ENCODE measurements at places on chromosomes 7 and 10. TPM values are rescaled to one million over a fixed set of nuclear protein-coding genes. Genes with fewer than 3 reads are reported as not detected.

GRCh38 chr10:62437696-62438095 is 63.5 kb downstream of the ZNF365 start:
- no peak for DNase-seq

DNA sequence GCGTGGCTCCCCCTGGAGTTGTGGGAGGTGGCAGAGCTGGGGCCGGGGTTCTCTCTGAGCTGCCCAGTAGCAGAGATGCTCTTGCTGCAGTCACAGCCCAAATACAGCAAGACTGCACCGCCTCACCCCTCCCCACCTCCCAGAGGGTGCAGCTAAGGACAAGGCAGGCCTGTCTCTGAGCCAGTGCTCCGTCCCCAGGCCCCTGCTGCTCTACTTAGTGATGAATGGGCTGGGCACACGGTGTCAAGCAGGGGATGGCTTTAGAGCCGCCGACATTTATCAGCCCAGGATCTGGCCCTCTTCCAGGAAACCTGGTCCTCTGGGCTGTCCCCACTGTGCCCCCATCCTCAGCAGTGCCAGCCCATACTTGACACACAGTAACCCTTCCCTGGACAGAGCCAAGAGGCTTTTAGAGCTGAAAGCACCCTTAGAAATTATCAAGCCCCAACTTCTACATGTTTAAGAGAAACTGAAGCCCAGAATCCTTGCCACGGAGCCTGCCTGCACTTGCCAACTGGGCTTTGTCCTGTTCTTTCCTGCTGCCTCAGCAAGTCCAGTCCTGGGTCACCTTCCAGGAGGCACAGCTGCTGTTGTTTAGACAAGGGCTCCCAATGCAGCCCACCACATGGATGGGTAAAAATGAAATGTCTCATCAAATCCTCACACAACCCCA is 137.1 kb upstream of the UNC5B start:
- no peak for DNase-seq

DNA sequence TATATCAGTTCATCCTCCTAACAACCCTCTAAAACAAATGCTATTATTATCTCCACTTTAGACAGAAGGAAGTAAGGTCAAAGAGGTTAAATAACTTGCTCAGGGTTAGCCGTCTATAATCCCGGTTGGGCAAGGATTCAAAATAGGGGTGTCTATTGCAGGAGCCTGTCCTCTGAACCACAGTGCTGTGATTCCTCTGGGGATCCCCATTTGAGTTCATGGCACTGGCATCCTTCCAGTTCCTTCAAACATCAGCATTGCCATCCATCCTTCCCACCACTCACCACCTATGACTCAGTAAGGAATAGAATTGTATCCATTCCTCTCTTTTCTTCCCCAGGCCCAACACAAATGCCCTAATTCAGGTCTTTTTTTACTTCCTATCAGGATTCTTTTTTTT is 25.6 kb downstream of the HPS6 start:
- DNase-seq: no peak

GRCh38 chr10:82867056-82867455 is 992.1 kb downstream of the NRG3 start:
- DNase-seq: no peak

GRCh38 chr10:86349940-86350630 is 16.5 kb downstream of the GRID1 start:
- DNase-seq: no peak

GRCh38 chr7:86199881-86200614 is 443.7 kb upstream of the GRM3 start:
- DNase-seq: no peak

The NACAD gene
- 0.09 TPM for total RNA-seq

The FAM25C gene
- not detected for total RNA-seq

The KCNIP2 gene
- 2.3 TPM for total RNA-seq

The SLC18A2 gene
- total RNA-seq: not detected

The DENND2A gene
- not detected for total RNA-seq
